NCI-H345 (cell line): ENCODE measurements at places on chromosomes 4 and X.
A peak's percentile ranks its signal among the peaks of the same experiment; 100 is the strongest.

DNA sequence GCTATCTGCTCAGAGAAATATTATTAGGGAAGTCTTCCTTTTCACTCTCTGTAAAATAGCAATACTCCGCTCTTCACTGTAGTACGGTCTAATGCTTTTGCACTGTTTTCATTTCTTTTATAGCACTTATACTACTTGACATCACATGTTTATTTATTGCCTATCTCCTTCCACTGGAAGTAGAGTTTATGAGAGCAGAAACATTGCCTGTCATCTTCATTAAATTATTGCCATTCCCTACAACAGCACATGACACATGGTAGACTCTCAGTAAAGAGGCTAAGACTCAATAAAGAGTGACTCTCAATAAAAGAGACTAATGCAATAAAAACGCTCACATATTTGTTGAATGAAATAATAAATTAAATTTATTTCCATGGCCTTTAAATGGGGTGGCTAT is 241.3 kb upstream of the MAGEC2 start:
- DNase-seq: no peak

- no peak for DNase-seq
These were observed 341.1 kb downstream of the RAPGEF2 start for GRCh38 chr4:159443975-159444374.

DNA sequence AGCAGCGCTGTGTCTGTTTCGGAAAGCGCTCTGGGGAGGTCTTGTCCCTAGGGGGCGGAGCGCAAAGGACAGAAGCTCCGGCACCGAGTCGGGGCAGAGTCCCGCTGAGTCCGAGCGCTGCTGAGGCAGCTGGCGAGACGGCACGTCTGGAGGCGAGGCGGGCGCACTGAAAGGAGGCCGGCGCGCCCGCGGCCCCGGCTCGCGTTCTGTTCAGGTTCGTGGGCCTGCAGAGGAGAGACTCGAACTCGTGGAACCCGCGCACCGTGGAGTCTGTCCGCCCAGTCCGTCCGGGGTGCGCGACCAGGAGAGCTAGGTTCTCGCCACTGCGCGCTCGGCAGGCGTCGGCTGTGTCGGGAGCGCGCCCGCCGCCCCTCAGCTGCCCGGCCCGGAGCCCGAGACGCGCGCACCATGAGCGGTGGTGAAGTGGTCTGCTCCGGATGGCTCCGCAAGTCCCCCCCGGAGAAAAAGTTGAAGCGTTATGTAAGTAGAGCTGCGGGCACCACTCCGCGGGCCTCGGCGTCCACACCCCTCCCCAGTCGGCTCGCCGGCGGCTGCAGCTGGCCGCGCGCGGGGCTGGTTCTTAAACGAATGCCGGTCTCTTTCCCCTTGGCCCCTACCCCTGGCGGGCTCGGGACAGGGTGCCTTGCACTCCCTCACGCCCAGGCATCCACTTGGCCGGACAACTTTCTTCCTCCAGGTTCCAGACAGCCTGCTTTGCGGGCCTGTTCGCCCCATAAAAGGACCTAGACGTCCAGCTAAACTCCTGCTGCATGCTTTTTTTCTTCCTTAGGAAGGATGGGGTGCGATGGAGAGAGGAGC is at the start of gene GAB1:
TSS of gene GAB1 (plus strand) at position 96 of the 819 bp plus-strand sequence. CDS start at position 409, 313 bp downstream.
- DNase-seq: peak; percentile 69

- DNase-seq: no peak
These were observed 222.7 kb upstream of the HAND2 start for GRCh38 chr4:173752610-173753230.

DNA sequence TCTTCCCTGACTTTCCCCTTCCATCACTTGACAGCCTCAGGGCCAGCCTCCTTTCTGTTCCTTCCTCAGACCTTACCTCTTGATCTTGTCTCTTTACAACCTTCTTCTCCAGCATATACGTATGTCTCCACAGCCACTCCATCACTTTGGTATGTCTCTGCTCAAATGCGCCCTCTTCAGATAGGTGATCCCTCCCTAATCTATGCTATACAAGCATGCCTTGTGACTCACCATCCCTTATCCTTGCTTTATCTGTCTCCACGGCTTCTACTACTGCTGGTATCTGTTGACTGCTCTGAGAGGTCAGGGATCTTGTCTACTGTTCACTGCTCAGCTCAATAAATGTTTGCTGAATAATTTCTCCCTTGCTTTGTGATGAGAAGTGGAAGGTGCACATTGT is 9.0 kb downstream of the ARAP2 start:
- DNase-seq: no peak

- DNase-seq: no peak
These were observed 102.7 kb upstream of the TBC1D9 start for GRCh38 chr4:140858897-140859296.

DNA sequence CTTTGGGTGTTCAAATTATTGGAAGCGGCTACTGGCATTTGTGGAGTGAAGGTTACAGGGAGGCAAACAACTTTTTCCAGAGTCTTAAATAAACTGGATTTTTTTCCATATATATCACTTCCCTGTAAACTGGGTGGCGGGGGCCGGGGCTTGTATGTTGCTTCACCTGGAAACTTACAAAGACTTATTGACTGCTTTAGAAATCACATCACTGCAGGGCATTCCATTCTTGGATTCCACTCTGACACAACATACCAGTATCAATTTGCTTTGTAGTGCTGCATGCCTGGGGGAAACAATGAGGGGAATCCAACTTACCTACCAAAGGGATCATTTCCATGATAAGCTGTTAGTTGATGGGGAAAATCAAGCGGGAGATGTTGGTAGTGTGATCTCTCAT is 21.7 kb upstream of the FAM156A start:
- no peak for DNase-seq

DNA sequence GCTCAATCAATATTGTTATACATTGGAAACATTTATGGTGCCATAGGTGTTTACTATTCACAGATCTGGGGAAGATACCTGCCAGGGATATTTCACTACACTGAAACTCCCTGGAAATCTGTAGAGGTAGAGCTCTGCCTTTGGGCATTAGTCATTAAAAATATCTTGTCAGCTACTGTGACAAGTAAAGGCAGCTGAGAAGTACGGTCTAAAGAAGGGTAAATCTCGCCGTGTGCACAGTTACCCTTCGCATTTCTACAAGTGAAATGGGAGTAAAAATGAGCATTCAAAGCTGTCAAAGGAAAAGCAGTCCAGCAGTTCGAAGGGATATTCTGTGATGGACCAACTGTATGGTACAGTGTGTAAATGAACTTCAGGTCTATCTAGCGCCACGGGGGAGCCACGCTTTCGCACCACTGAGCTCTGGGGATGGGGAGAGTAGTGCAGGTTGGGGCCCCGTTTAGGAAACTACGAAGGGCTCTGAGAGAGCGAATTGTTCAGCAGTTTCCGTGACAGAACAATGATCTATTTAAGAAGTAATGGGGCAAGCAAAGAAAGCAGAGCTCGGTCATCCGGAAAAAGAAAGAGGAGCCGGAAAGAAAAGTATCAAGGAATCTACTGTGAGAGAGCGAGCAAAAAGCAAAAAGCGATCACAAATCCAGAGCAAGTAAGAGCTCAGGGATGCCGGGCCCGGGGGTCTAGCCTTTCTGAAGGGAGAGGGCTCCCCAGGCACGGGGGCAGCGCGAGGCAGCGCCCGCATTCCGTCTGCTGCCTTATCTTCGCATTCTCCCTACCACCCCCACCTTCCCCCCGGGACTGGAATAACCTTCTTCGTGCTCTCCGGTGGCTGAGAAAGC is 646 bp downstream of the TIGD4 start:
- peak; percentile 26 for DNase-seq

DNA sequence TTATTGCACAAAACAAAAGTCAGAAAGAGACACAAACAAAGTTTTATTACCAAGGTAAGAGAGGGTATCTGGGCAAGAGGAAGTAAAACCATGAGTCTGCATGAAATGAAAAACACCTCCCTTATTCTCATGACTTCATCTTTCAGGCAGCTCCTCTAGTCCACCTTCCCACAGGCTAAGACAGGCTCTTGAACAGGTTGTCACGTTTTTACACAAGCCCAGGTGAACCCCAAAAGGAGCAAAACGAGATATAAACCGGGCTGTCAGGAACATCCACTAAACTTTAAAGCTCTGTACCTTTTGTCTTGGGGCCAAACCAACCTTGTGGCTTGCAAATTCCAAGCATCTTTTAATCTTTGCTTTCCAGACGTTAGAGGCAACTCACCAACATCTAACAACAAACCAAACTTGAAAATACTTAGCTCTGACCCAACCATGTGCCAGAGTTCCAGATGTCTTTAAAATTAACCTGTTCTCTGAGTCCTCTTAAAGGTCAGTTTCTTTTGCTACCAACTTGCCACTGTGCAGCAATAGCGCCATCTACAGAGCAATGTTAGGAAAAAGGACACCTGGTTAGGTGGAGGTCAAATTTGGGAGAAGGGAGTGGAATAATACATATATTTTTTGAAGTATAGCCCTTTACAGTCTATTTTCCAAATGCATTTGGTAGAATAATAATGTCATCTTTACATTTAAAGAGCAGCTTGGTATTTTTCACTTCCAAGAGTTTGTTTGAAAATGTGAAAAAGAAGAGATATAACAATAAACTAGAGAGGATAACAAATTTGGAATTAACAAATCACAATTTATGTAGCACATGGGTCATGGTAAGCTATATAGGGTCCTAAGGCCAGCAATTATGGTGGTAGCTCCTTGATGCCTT is 73.1 kb downstream of the QRFPR start:
- peak; percentile 26 for DNase-seq

DNA sequence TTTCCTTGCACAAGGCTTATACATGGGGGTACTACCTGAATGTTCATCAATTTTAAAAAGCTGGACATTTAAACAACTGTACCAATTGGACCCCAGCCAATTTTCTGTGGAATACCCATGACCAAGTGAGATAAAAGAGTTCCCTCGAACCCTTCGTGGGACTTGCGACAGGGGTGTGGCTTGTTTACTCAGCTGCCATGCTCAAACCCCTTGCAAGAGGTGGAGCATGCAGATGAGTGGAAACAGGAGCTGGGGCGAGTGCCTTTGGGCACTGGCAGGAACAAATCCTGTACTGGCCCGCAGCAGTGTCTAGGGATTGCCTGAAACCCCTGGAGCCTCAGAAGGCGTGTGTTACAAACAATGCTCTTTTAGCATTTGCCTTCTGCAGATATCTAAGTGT is 144.2 kb downstream of the PDHA2 start:
- peak; percentile 18 for DNase-seq

GRCh38 chr4:5381961-5382441 is 326.4 kb downstream of the EVC2 start:
- DNase-seq: no peak

- DNase-seq: no peak
These were observed 4.4 kb upstream of the C4orf36 start for GRCh38 chr4:86896596-86896995.

- DNase-seq: no peak
These were observed 1.3 kb upstream of the SOD3 start for GRCh38 chr4:24794051-24794450.

DNA sequence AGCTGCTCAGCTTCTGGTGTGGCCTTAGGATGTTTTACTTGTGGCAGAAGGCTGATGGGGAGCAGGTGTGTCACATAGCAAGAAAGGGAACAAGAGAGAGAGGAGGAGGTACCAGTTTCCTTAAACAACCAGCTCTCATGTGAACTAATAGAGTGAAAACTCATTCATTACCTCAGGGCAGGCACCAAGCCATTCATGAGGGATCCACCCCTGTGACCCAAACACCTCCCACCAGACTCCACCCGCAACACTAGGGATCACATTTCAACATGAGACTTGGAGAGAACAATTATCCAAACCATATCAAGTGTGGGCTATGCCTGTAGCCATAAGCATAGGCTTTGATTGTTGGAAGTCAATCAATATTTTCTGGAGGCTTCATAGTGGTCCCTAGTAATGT is 56.0 kb downstream of the GSX2 start:
- DNase-seq: no peak

GRCh38 chr4:186204103-186204559 is 12.8 kb downstream of the CYP4V2 start:
- DNase-seq: peak; percentile 92
